ENCODE measurements at places on chromosomes 7 and 10.
A peak's percentile ranks its signal among the peaks of the same experiment; 100 is the strongest.

DNA sequence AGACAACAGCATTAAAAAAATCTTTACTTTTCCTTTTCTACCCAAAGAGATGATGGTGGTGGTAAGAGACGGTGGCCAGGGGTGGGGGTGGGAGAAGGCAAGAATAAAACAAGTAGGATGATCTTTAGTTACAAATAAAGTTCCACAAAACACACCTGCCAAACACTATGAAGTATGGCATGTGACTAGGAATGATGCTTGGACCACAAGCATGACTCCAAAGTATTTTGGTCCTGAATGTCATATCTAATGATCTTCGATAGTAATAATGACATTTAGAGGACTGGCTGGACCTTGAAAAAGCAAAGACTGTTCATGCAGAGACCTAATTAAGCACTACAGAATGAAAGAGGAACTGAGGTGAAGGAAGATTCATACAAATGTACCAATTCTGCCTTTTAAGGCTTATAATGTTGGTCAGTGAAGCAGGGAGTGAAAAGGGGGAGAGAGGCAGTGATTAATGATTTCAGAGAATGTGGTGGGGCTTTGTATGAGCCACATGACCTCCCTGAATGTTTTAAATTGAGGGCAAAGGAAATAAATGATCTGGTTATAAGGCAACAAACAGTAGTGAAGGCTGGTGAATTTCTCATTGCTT is 29.6 kb upstream of the DKK1 start:
- DNase-seq: no peak

DNA sequence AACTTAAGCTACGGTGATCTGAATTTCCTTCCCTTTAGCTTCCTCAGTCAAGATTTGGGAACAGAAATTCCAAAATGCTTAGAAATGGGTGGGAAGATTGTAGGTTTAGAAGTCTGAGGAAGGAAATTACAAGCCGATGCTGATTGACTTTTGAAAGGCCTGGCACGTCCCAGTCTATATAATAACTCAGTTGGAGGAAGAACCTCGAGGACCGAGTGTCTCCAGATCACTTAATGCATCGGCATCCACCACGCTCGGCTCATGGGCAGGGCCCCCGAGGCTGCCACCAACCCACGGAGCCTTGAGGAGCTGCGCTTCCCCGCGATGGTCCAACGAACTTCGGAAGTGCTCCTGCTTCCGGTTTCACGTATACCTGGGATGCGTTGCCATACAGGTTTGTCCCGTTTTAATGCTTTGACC is 10.4 kb upstream of the SP8 start:
- no peak for DNase-seq

GRCh38 chr10:98957801-98958200 is 277.9 kb downstream of the HPSE2 start:
- no peak for DNase-seq

- no peak for DNase-seq
Observed at GRCh38 chr7:40969641-40970040, 733.2 kb downstream of the INHBA start.

DNA sequence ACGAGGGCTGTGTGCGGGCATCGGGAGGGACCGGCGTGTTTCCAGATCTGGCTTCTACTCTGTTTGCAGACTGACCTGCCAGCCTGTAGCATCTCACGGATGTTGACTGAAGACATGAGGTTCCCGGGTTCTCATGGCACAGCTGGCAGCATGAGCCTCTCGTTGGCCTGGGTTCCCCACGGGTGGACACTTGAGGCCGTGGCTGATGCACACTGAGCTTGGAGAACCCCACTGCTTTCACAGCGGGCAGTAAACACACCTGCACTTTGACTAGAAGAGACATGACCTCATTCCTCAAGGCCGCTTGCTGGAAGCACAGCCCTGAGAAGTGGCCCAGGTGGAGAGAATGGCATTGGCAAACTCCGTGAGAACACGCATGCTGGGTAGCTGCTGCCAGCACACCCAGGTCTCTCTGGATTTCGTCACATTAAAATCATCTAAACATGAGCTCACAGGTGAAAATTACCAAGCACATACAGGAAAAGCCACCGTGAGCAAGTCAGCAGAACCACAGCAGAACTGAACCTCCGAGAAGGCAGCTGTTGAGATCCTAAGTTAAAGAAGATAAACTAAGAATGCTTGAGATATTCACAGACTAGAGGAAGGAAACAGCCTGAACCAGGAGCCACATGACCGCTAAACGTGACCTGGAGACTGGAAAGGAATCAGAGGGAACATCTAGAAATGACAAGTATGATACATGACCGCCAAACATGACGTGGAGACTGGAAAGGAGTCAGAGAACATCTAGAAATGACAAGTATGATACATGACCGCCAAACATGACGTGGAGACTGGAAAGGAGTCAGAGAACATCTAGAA is 32.5 kb downstream of the BNIP3 start:
- peak; percentile 25 for DNase-seq

All from lung microvascular endothelial cell (primary cell).